Lung microvascular endothelial cell (primary cell): ENCODE measurements at places on chromosomes 1 and 21. TPM values are rescaled to one million over a fixed set of nuclear protein-coding genes. Genes with fewer than 3 reads are reported as not detected.

GRCh38 chr1:165364568-165365133 lies 8.1 kb upstream of the LMX1A start:
- DNase-seq: no peak

DNA sequence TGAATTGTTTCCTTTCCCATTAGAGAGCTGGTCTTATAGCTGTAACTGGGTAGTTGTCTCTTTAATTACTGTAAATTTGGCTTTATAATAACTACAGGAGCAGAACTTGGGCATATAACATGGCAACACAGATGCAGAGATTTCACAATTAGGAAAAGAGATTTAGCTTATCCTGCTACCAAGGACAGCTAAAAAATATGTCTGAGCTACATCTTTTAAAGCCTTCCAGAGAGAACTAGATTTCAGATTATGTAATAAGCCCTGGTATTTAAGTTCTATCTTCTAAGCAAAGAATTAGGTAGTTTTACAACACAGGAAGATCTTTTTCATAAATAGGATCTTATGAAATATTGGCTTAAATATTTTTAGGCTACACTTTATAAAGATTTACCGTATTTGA lies 313.8 kb downstream of the S1PR1 start:
- no peak for DNase-seq

DNA sequence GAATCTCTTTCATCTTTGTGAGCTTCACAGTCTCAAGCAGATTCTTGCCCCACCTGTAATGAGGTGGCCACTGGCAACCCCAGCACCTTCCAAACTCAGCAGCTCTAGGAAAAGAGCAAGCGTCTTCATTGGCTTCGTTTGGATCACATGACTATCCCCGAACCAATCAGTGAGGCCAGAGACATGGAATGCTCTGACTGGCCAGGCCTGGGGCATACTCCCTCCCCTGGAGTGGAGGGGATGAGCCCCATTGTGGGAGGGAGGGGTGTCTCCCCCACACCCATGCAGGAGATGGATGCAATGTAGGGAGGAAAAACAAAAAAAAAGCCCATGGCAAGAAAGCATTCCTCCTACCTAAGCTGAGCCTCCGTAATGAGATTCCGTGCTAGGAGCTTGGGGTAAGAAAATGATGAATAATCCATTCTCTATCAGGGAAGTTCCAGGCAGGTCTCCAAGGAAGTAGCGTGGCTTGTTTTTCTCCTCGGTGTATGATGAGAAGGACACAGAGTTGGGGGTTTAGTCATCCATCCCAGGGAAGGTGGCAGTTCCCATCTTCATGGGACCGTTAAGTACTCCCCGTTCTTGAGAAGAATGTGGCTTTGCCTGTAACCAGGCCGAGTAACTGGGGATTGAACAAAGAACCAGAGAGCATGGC lies 32.7 kb downstream of the FHAD1 start:
- no peak for DNase-seq

DNA sequence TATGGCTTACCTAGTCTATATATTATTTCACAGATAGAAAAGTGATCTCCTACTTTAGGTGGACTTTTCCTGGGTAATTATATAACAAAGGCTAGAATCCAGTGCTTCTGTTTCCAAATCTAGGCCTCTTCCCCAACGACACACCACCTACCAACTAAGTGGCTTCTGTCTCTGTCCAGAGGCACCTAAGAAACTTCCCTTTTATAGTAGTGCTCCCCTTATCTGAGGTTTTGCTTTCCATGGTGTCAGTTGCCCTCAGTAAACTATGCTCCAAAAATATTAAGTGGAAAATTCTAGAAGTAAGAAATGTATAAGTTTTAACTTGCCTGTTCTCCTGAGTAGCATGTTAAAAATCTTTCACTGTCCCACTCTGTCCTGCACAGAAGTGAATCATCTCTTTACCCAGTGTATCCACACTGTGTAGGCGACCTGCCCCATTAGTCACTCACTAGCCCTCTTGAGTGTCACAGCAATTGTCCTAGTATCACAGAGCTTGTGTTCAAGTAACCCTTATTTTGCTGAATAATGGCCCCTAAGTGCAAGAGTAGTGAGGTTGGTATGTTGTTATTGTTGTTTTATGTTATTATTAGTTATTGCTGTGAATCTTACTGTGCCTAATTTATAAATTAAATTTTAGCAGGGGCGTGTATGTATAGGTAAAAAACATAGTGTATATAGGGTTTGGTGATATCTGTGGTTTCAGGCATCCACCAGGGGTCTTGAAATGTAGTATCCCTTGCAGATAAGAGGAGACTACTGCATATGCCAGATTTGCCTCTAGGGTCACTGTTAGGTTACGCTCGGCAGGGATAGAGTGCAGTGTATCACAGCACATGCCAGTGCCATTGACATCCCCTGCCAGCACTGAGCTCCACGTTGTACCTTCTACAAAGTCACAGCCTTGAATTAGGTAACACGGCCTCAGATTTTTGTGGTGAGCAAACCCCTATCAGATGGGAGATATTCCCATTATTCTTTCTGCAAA lies 14.7 kb upstream of the CD53 start:
- no peak for DNase-seq

DNA sequence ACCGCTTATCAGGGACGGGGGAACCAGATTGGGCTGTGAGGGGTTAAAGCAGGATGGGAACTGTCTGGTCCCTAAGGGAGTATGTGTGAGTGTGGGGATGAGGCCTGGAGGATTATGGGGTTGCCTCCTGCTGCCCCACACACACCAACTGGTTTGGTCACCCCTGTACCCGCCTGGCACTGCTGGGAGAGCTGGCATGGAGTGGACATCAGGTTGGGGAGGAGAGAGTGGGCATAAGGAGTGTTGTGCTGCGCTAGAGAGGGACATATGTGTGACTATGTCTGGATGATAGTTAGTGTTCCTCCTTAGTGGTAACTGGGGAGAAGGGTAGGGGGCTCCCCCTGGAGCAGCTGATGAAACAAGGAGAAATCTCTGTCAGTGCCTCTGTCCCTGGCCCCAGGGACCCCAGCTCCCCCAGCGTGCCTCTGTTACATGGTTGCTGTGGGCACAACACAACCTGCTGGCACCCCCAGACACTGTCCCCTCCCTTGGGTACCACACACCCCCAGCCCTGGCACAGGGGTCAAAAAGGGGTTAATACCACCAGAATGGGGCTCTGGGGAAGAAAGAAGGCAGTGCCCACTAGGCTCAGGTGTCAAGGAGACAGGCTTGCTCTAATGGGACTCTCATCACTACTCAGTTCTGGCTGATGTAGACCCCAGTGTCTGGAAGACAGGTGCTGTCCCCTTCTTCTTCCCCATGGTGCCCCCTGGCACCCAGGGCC lies 1.9 kb downstream of the ZBTB7B start:
- DNase-seq: no peak

DNA sequence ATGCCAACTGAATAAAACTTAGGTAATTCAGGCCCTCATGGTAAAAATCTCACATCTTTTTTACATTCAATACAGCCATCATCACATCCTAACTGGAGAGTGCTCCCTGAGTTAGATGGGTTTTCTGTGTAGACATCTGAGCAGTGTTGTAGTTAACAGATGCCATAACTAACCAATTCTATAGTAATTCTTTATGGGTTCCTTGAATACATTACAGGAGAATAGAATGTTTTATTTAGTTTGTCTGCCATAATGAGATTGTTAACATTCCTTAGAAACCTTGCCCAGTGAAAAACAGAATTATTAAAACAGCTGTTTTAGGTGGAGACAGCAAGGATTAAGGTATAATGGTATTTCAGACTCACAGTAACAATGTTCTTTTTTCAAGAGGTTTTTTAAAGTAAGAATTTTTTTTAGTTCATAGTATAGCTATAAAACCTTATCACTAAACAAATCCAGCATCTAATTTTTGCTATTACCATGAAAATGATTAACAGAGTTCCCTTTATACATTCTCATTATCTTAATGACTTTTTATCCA lies 95.3 kb downstream of the ATP5PO start:
- no peak for DNase-seq

DNA sequence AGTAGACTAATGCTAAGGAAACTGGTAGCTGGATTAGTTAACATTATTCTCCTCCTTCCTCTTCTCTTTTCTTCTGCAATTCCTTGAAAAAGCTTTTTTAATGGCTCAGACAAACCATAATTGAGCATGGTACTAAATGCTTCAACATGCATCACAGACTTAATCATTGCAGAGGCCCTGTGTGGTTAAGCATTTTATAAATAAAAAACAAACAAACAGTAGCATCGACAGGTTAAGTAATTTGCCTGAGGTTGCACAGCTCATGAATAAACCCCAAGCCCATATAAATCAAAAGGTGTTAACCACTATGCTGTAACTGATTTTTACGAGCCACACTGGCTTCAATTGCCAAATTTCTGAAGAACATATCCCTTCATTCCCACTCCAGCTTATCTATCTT lies 462.1 kb downstream of the LMO4 start:
- DNase-seq: no peak

The SELE gene
- total RNA-seq: 2.6 and 5.0 TPM in 2 replicates
